Esophagus squamous epithelium (tissue), 5 donors: ENCODE measurements at places on chromosomes 2 and 18. TPM values are rescaled to one million over a fixed set of nuclear protein-coding genes. Genes with fewer than 3 reads are reported as not detected.

GRCh38 chr2:47079515-47080412 is 75.3 kb downstream of the STPG4 start:
- DNase-seq: no peak
- H3K4me1 ChIP-seq: peaks cover 57% of the 10 kb centered on the region
- no peak overlapping the region for H3K27ac ChIP-seq
- no peaks in the 10 kb centered on the region for H3K27me3 ChIP-seq
- no peak overlapping the region for H3K4me3 ChIP-seq

DNA sequence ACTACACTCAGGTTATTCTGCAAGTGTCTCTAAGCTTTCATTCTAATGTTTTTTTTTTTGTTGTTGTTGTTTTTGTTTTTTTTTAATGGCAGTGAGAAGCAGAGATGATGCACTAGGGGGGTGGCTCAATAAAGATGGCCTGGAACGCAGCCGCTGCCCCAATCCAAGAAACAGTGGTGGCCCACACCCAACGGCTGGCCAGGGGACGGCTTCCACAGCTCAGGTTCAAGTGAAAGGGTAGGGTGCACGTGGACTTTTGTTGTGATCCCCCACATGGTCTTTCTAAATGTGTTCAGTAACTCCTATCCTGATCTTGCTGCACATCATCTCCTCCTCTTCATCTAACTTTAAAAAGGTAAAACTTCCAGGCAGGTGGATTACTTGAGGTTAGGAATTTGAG is 190.1 kb downstream of the NDUFA10 start:
- H3K27me3 ChIP-seq: no peaks in the 10 kb centered on the region
- peaks cover 5% of the 10 kb centered on the region for H3K4me1 ChIP-seq
- no peak overlapping the region for H3K4me3 ChIP-seq
- DNase-seq: no peak

DNA sequence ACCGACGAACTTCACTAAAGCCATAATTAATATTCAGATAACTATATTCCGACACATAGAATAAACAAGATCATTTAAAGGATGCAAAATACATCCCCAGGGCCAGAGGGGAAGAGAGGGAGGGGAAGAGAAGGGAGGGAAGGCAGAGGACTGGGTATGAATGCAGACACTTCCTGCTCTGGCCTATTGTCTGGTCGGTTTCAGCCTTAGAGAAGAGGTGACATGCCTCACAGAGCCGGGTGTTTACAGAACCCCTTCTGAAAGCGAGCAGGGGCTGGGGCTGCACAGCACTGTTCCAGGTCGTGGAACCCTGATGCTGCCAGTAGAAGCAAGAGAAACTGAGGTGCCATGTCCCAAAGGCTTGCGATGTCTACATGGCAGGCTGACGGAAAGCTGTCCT is 31.0 kb downstream of the CELF4 start:
- no peaks in the 10 kb centered on the region for H3K4me1 ChIP-seq
- H3K27ac ChIP-seq: no peak overlapping the region
- no peak for DNase-seq
- no peaks in the 10 kb centered on the region for H3K36me3 ChIP-seq
- no peak overlapping the region for H3K4me3 ChIP-seq

Gene KCNE4
- total RNA-seq: 0.27 TPM

Gene HS1BP3
- total RNA-seq: 14.2 TPM

Gene AGXT
- not detected for total RNA-seq

GRCh38 chr2:159873258-159873657 is 75.2 kb upstream of the CD302 start:
- no peak overlapping the region for H3K27ac ChIP-seq
- H3K36me3 ChIP-seq: no peaks in the 10 kb centered on the region
- H3K4me1 ChIP-seq: no peaks in the 10 kb centered on the region
- H3K4me3 ChIP-seq: no peak overlapping the region

DNA sequence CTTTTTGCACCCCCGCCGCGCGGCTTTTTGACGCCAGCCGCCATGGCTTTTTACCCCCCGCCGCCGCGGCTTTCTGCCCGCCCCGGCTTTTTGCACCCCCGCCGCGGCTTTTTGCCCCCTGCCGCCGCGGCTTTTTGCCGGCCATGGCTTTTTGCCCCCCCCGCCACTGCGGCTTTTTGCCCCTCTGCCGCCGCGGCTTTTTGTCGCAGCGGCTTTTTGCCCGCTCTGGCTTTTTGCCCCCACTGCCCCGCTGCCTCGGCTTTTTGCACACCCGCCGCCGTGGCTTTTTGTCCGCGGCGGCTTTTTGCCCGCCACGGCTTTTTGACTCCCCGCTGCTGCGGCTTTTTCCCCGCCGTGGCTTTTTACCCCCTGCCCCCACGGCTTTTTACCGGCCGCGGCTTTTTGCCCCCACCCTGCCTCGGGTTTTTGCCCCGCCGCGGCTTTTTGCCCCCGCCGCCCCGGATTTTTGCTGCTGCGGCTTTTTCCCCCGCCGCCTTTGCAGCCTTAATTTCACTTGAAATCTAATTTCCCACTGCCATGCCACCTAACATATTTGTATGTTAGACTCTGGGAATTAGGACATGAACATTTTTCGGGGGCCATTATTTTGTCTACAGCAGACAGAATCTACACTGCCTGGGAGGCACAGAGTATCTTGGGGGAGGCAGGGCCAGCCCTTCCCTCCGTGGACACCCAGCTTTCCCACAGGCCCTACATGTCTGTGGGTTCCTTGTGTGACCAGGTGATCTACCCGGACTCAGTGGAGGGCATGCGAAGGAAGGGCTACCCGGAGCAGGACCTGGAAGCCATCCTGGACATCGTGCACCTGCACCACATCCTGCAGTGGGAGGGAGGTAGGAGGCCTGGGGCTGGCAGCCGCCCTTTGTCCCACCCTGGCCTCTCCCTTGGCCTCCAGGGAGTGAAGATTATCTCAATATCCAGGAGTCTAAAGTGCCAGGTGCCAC is 3031.0 kb upstream of the TEKT4 start:
- no peaks in the 10 kb centered on the region for H3K36me3 ChIP-seq
- DNase-seq: no peak
- H3K27me3 ChIP-seq: peaks cover 13% of the 10 kb centered on the region
- H3K27ac ChIP-seq: no peak overlapping the region
- peaks cover 8% of the 10 kb centered on the region for H3K4me1 ChIP-seq

Gene RASGRP3
- total RNA-seq: 10.2 TPM

GRCh38 chr2:11810237-11810977 is 64.0 kb downstream of the LPIN1 start:
- no peaks in the 10 kb centered on the region for H3K4me1 ChIP-seq
- peaks cover 81% of the 10 kb centered on the region for H3K36me3 ChIP-seq
- no peaks in the 10 kb centered on the region for H3K27me3 ChIP-seq
- no peak overlapping the region for H3K4me3 ChIP-seq
- DNase-seq: no peak

Gene ACTG2
- total RNA-seq: 809 TPM

DNA sequence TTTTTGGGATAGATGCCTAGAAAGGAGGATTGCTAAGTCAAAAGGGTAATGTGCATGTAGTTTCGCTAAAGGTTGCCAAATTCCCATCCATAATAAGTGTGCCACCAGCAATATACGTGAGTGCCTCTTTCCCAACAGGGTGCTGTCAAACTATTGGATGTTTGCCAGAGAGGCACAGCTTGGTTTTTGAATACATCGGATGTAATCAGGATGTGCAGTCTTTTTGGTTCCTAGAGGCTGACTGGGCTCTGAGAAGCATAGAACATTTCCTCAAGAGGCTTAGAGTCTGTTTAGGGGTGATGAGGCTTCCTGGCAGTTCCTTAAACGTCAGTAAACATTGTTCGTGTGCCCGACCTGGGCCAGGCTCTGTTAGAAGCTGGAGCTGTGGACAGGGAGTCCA is 28.0 kb downstream of the AGAP1 start:
- no peaks in the 10 kb centered on the region for H3K36me3 ChIP-seq
- H3K4me1 ChIP-seq: no peaks in the 10 kb centered on the region
- no peak overlapping the region for H3K27ac ChIP-seq
- no peak overlapping the region for H3K4me3 ChIP-seq
- no peaks in the 10 kb centered on the region for H3K27me3 ChIP-seq

- no peaks in the 10 kb centered on the region for H3K27me3 ChIP-seq
- H3K4me1 ChIP-seq: peaks cover 43% of the 10 kb centered on the region
- no peaks in the 10 kb centered on the region for H3K36me3 ChIP-seq
- H3K4me3 ChIP-seq: no peak overlapping the region
- peak overlapping the region; percentile 87 for H3K27ac ChIP-seq
Measured at GRCh38 chr2:217976301-217976700, 26.5 kb downstream of the TNS1 start.

- no peak overlapping the region for H3K27ac ChIP-seq
- no peak for DNase-seq
- no peaks in the 10 kb centered on the region for H3K36me3 ChIP-seq
- no peak overlapping the region for H3K4me3 ChIP-seq
- no peaks in the 10 kb centered on the region for H3K4me1 ChIP-seq
Measured at GRCh38 chr2:67834482-67834881, 228.3 kb downstream of the C1D start.

DNA sequence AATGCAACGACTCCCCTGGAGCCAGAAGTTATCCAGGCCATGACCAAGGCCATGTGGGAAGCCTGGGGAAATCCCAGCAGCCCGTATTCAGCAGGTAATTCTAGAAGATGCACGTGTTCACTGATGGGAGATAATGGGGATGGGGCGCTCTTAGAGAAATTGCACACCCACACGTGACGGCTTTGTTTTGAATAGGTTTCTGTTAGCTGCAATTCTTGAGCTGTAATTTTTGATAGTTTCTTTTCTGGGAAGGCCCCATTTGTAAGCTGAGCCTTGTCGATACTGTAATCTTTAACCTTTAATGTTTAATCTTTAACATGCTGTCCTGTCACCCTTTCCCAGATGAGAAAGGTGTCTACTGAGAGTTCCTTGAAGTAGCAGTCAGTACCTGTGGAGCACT is 3.6 kb downstream of the SCLY start:
- no peak overlapping the region for H3K4me3 ChIP-seq
- no peak for DNase-seq
- H3K27me3 ChIP-seq: no peaks in the 10 kb centered on the region
- H3K27ac ChIP-seq: no peak overlapping the region
- H3K4me1 ChIP-seq: no peaks in the 10 kb centered on the region

- H3K4me1 ChIP-seq: no peaks in the 10 kb centered on the region
- H3K27ac ChIP-seq: no peak overlapping the region
- no peak overlapping the region for H3K4me3 ChIP-seq
- no peaks in the 10 kb centered on the region for H3K36me3 ChIP-seq
- DNase-seq: no peak
- no peaks in the 10 kb centered on the region for H3K27me3 ChIP-seq
Measured at GRCh38 chr18:57640749-57641148, 19.1 kb upstream of the NARS1 start.

- H3K27ac ChIP-seq: no peak overlapping the region
- H3K27me3 ChIP-seq: no peaks in the 10 kb centered on the region
- no peaks in the 10 kb centered on the region for H3K4me1 ChIP-seq
- no peak overlapping the region for H3K4me3 ChIP-seq
Measured at GRCh38 chr2:228503731-228504130, 322.2 kb upstream of the SPHKAP start.
